ENCODE measurements at places on chromosomes 1 and 21.

DNA sequence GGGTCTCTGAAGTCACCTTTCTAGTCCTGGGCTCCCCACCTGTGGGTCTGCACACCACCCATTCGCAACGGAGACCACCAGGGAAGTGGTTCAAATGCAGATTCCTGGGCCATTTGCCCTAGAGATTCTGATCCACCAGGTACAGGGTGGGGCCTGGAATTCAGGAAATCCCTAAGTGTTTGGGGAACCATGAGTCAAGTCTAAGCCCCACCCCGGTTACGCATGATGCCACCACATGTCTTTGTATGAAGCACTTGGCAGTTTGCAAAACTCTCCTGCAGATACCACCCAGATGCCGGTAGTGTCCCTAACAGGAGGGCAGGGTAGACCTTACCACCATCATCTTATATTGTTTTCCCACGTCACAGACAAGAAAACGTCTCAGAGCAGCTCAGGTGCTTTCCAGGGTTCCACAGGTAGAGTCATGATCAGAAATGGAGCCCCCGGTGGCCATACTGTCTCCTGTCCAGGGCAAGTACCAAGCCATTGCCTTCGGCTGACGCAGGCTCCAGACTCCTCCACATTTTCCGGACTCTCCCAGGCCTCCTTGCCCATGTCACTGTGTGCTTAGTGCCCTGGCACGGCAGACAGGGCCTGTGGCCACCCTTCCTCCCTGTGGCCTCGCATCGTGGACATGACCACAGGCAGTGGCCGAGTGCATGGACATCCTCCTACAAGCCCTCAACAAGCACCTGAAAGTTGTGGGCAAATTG is 89.2 kb upstream of the TMEM51 start:
- no peak for DNase-seq

GRCh38 chr1:41713557-41714327 is 205.0 kb downstream of the HIVEP3 start:
- no peak for DNase-seq

- no peak for DNase-seq
Observed at GRCh38 chr1:23564529-23565122, 5.3 kb upstream of the ID3 start.

GRCh38 chr1:100523038-100523652 is 14.8 kb upstream of the GPR88 start:
- DNase-seq: no peak

DNA sequence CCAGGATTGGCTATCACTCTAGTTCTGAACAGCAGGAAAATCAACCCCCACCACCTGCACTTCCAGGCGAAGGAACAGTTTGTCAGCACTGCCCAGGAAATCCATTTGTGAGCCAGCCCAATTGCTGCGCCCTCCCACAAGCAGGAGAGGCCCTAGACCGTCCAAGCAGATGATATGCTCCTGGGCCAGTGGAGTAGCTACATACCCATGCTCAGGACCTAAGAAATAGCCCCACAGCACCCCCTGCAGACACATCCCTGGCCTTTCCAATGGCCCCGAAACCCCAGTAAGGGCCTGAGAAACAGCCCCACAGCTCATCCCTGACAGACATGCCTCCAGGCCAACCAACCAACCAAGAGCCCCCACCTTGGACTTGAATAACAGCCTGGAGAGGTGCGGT is 111.5 kb upstream of the ZC3H11B start:
- DNase-seq: no peak

DNA sequence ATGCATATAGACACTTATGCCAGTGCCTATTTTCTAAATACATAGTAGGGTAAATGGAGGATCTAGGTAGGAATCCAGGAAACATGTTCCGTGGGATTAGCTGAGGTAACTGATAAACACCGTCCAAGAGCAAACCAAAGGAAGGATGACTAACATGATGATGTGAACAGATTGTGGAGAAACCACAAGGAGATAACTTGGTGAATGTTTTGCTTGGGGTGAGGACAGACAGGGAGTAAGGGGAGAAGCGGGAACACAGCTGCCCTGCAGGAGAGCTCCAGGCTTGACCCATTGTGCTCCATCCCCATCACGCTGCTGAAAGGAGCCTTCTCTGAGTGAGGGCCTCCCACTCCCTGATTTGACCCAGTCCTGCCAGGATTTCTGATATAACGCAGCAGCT is 87.0 kb upstream of the ZC3H11B start:
- no peak for DNase-seq

GRCh38 chr1:41806472-41807155 is 112.1 kb downstream of the HIVEP3 start:
- DNase-seq: no peak

GRCh38 chr1:202056644-202057334 is 46.4 kb downstream of the ELF3 start:
- DNase-seq: no peak

DNA sequence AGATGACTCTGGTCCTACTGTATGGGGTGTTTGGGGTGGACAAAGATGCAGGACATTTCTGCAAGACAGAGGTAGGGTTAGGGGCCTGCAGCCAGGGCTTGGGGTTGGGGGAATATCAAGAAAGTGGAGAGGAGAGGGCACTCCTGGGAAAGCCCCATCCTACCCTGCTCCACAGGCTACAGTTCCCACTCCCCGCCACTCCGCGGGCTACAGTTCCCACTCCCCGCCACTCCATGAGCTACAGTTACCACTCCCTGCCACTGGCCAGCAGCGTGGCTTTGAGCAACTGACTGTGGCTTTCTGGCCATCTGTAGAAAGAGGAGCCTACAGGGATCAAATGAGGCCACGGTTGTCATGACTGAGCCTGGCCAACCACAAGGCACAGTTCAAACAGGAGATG is 93.8 kb upstream of the GRIK3 start:
- no peak for DNase-seq

DNA sequence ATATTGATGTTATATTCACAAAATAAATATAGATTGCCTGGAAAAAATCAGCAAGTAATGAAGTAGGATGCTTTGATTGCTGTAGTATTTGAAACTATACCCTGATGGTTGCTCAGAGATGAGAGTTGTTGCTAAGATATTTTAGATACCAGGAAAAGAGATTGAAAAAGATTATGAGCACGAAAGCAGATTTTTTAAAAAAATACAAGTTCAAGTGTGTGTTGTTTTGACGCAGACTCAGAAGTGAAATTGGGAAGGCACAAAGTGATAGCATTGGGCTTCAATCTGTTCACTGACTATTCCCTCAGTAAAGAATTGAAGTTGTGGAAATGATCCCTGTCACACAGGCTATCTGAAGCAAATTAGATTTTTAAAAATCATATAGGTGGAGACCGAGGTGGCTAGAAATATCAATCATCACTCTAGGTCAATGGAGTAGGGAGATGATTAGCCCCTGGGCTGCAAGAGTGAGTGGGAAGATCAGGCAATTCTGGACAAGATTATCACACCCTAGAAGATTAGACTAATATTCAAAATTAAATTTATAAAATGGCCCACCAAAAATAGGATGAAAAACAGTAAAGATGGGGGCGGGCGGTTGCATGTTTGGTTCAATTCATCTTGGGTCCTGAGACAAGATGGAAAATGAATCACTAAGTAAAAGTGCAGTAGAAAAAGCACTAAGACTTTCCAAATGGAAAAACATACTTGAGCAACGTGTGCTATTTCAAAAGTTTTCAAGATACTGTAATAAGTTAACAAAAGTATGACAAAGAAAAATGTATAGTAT is 41.5 kb upstream of the LRRC8D start:
- no peak for DNase-seq

GRCh38 chr1:184388319-184388889 is 1.6 kb downstream of the C1orf21 start:
- no peak for DNase-seq

- no peak for DNase-seq
Observed at GRCh38 chr1:167409183-167409582, 109.1 kb downstream of the CD247 start.

GRCh38 chr21:37060296-37060695 is 12.6 kb downstream of the PIGP start:
- no peak for DNase-seq

- no peak for DNase-seq
Observed at GRCh38 chr1:42680921-42681683, 1.1 kb upstream of the YBX1 start.

- no peak for DNase-seq
Observed at GRCh38 chr1:104855550-104855949, 1105.9 kb downstream of the AMY1C start.

GRCh38 chr21:20944139-20944538 is 54.1 kb upstream of the NCAM2 start:
- DNase-seq: no peak

GRCh38 chr1:1528301-1529267 is 11.8 kb downstream of the TMEM240 start:
- DNase-seq: no peak

DNA sequence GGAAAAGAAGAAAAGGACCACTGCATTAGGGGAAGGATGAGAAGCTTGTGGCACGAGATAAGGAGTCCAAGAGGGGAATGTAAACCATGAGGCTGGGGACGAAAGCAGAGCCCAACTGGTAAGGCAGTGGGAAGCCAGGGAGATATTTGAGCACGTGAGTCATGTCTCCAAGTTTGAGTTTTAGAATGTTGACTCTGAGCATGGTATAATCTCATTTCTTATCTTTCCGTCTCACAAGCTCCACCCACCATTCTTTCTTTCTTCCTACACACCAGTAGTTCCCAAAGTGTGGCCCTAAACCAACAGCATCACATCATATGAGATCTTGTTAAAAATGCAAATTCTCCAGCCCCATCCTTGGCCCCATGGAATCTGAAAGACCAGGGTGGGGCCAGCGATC is 145.3 kb downstream of the PLPP3 start:
- no peak for DNase-seq

- DNase-seq: no peak
Observed at GRCh38 chr1:119611701-119612113, 36.4 kb downstream of the ZNF697 start.

DNA sequence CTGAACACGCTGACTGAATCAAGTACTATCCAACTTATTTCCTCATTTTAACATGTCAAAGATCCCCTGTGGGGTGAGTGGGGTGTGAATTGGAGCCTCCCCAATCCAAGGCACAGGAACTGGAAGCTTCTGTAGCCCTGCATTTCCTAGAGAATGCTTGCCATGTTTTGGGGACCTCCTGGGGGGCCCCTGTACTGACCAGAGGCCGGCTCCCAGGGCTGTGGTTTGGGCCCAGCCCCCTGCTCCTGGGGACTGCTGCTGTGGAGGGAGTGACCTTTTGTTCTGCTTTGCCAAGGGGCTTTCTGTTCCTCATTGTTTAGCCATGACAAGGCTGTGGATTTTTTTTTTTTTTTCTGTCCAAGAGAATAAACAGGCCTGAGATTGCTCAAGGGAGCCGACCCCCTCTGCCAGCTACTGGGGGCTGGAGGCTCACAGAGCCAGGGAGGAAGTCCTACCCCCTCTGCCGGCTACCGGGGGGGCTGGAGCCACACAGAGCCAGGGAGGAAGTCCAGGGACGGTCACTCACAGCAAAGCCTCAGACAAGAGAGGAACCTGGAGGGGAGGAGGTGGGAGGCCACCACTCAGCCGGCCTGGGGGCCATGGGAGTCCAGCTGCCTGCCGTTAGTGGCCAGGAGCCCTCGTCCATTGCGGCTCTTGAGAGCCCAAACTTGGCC is 17.4 kb downstream of the TNFRSF1B start:
- no peak for DNase-seq

- no peak for DNase-seq
Observed at GRCh38 chr1:167246971-167247370, 26.3 kb downstream of the POU2F1 start.
